ENCODE measurements at places on chromosomes 16 and 17. TPM values are rescaled to one million over a fixed set of nuclear protein-coding genes. Genes with fewer than 3 reads are reported as not detected.

The OTOA gene
- not detected for total RNA-seq

The HOXB8 gene
- not detected for total RNA-seq

The MYADML2 gene
- total RNA-seq = not detected

The BCO1 gene
- total RNA-seq = not detected

The SMIM36 gene
- not detected for total RNA-seq

The MT1A gene
- not detected for total RNA-seq

The TBC1D3H gene
- total RNA-seq = not detected

The PIPOX gene
- total RNA-seq = 1.5 TPM

The SLC2A4 gene
- total RNA-seq = 0.29 TPM

The HSDL1 gene
- total RNA-seq = 13.3 TPM

The G6PC1 gene
- not detected for total RNA-seq

The CNTNAP1 gene
- total RNA-seq = 4.6 TPM

The MYH13 gene
- total RNA-seq = not detected

The KRTAP4-1 gene
- total RNA-seq = not detected

The NKD1 gene
- 0.07 TPM for total RNA-seq

The MSRB1 gene
- 25.7 TPM for total RNA-seq

The SULT1A1 gene
- total RNA-seq = 4.7 TPM

The ITGA3 gene
- 598 TPM for total RNA-seq

The GIT1 gene
- 24.2 TPM for total RNA-seq

The MT1E gene
- total RNA-seq = not detected

The ZP2 gene
- total RNA-seq = not detected

The C17orf113 gene
- 0.62 TPM for total RNA-seq

The UTS2R gene
- total RNA-seq = not detected

The ITGAX gene
- not detected for total RNA-seq

The CRLF3 gene
- total RNA-seq = 9.8 TPM

The SLC38A8 gene
- total RNA-seq = not detected

The MT1G gene
- total RNA-seq = not detected

The PRR35 gene
- total RNA-seq = not detected

The CCL17 gene
- total RNA-seq = not detected

The PYY gene
- total RNA-seq = not detected

The ALDH3A1 gene
- 27.9 TPM for total RNA-seq

The TMEM114 gene
- not detected for total RNA-seq

The LITAFD gene
- not detected for total RNA-seq

The FBXL16 gene
- 7.5 TPM for total RNA-seq

The HP gene
- not detected for total RNA-seq

The KRT33B gene
- total RNA-seq = not detected

The TNP2 gene
- total RNA-seq = not detected

The PTGES3L gene
- total RNA-seq = 0.52 TPM

The SYCE1L gene
- 1.7 TPM for total RNA-seq

The RNF43 gene
- total RNA-seq = 3.8 TPM

The CDH1 gene
- total RNA-seq = 100 TPM

The LDAF1 gene
- 3.6 TPM for total RNA-seq

The CIBAR2 gene
- total RNA-seq = not detected

The MAP2K4 gene
- total RNA-seq = 33.9 TPM

The MMP15 gene
- 9.4 TPM for total RNA-seq

The NECAB2 gene
- total RNA-seq = 2.0 TPM

The VASN gene
- 13.6 TPM for total RNA-seq

The GPRC5C gene
- 210 TPM for total RNA-seq

The GGT6 gene
- not detected for total RNA-seq

The OR3A2 gene
- not detected for total RNA-seq

The REXO5 gene
- 3.4 TPM for total RNA-seq

The RNF222 gene
- not detected for total RNA-seq

The GCGR gene
- total RNA-seq = not detected

The MAPT gene
- 2.7 TPM for total RNA-seq

The CENPV gene
- not detected for total RNA-seq

Data from PC-3 (cell line).